Testis (tissue), 5 donors: ENCODE measurements at places on chromosomes 4 and X. TPM values are rescaled to one million over a fixed set of nuclear protein-coding genes. Genes with fewer than 3 reads are reported as not detected.

GRCh38 chr4:107843391-107843790 is 18.7 kb downstream of the SGMS2 start:
- no peak for DNase-seq

GRCh38 chrX:136781180-136781797 is 557 bp upstream of the ARHGEF6 start:
- no peak for DNase-seq

DNA sequence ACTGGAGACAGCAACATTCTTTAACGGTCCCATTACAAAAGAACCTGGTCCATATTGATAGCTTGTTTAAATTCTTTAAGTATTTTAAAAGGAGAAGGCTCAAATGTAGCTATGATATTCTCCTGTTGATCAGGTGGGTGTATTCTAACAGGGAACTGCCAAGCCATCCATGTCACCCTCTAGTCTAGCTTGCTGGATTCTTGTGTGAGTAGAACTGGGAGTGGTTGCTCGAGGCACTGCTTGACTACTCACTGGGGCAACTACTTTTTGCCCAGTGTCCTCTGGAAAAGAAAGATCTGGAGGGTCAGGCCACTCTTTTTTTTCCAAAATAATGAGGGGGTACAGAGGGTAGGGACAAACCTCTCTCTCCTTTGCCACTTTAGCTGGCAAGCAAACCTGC is 155.1 kb downstream of the ZNF518B start:
- no peak for DNase-seq

DNA sequence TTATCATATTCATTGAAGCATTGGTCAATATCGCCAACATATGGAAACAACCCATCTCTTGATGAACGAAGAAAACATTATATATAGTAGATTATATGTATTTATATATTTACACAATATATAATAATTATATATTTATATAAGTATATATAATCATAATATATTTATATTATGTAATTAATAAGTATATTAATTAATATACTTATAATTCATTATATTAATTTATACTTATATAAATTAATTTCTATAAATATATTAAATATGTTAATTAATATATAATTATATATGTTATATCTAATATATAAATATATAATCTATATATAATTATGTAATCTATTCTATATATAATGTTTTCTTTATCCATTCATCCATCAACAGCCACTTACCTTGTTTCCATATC is 69.0 kb upstream of the SRD5A3 start:
- no peak for DNase-seq

RHOH gene
- 1.2 TPM for total RNA-seq

CNKSR2 gene
- 17.3 TPM for total RNA-seq
